ENCODE measurements at places on chromosomes 2 and 18. TPM values are rescaled to one million over a fixed set of nuclear protein-coding genes. Genes with fewer than 3 reads are reported as not detected.
A peak's percentile ranks its signal among the peaks of the same experiment; 100 is the strongest.

The MAP3K19 gene
- 0.78 TPM for total RNA-seq

The GRHL1 gene
- total RNA-seq = 4.1 TPM

The SALL3 gene
- total RNA-seq = 7.6 TPM

- DNase-seq = no peak
These were observed 180.3 kb downstream of the ANKRD44 start for GRCh38 chr2:197130318-197130717.

GRCh38 chr2:160826496-160826895 lies 332.9 kb upstream of the RBMS1 start:
- no peak for DNase-seq

- no peak for DNase-seq
These were observed 72.2 kb downstream of the DSC3 start for GRCh38 chr18:30970196-30970816.

The MC2R gene
- not detected for total RNA-seq

DNA sequence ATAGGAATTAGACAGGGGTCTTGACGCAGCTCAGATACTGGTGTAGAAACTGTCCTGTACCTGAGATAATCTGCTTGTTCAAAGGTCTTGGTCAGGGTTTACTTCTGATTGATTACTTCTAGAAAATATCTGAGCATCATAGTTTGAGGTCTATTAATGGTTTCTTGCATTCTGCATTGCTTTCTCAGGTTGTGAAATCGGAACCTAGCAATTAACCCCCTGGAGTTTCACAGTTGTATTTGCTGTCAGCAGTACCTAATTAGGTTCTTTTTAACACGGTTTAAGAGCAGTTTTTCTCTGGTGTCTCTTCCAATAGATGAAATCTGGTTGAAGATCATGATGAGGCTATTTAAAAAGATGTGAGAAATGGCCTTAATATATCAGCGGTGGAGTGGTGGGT lies 428.6 kb upstream of the SYT4 start:
- DNase-seq = no peak

DNA sequence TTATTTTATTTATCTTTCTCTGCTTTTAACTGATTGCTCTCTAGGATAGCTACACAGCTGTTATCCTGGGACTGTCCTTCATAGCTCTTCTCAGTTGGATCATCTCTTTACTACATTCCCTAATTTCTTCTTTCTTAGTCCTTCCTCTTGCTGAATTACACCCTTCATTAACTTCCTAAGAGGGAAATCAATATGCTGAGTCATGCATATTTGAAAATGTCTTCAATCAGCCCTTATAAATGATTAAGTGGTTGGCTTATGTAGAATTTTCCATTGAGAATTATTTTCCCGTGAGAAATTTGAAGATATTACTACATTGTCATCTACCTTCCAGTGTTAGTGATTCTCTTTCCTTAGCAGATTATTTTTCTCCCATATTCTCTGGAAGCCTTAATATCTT lies 214.2 kb downstream of the SOCS6 start:
- DNase-seq = no peak

- no peak for DNase-seq
These were observed 189.1 kb upstream of the TWIST2 start for GRCh38 chr2:238658820-238659219.

GRCh38 chr18:77092104-77093066 lies 40.2 kb downstream of the MBP start:
- no peak for DNase-seq

GRCh38 chr2:189276277-189276676 lies 96.7 kb upstream of the COL5A2 start:
- no peak for DNase-seq

The CAPN14 gene
- total RNA-seq = 1.4 TPM

DNA sequence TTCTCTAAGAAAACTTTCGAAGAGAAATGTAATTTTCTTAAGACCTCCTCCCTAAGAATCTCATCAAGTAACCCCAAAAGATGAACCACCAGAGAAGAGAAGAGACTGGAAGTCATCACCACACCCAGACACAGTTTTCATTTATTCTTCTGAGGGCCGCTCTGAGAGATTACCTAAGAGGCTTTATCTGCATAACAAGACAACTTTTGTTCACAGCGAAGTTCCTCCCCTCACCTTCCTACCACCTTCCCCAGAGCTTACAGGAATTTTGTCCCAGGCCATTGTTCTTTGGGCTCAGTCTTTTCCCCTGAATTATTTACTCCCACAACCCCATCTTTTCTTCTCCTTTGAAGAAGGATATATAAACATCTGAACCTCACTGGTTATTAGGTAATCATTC lies 92.8 kb downstream of the AKAIN1 start:
- DNase-seq = no peak

GRCh38 chr2:188176620-188177019 lies 115.1 kb upstream of the GULP1 start:
- no peak for DNase-seq

The MYCN gene
- total RNA-seq = 75.5 TPM

The NEU4 gene
- 0.31 TPM for total RNA-seq

GRCh38 chr18:23012249-23012648 lies 79.1 kb downstream of the RBBP8 start:
- DNase-seq = no peak

DNA sequence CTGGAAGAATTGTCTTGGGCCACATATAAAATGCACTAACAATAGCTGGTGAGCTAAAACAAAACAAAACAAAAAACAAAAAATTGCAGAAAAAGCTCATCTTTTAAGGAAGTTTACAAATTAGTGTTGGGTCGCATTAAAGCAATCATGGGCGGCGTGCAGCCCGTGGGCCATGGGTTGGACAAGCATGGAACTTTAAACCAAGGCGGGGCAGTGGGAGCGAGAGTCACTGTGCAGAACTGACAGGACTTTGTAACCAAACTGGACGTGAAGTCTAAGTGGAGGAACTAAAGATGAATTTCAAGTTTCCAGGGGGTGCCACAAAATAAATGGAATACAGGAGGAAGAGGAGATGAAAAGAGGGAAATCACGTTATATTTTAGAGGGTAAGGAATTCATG lies 80.7 kb downstream of the PSMG2 start:
- DNase-seq = no peak

GRCh38 chr2:499726-500125 lies 177.5 kb downstream of the TMEM18 start:
- no peak for DNase-seq

- no peak for DNase-seq
These were observed 42.5 kb downstream of the INHBB start for GRCh38 chr2:120388222-120389035.

GRCh38 chr2:144513388-144514101 lies 6.4 kb downstream of the ZEB2 start:
- no peak for DNase-seq

- DNase-seq = no peak
These were observed 482.3 kb downstream of the TNS1 start for GRCh38 chr2:217520356-217521010.

The C2orf66 gene
- 0.16 TPM for total RNA-seq

GRCh38 chr2:161947406-161947805 lies 126.6 kb downstream of the DPP4 start:
- DNase-seq = peak; percentile 40

The SMAD7 gene
- total RNA-seq = 18.7 TPM

- no peak for DNase-seq
These were observed 12.4 kb upstream of the CATIP start for GRCh38 chr2:218344090-218344754.

- no peak for DNase-seq
These were observed 110.5 kb downstream of the GATA6 start for GRCh38 chr18:22279741-22280452.

The FTCDNL1 gene
- 3.3 TPM for total RNA-seq

The KIF1A gene
- total RNA-seq = 219 TPM

All from occipital lobe (tissue), 3 donors.